ENCODE measurements at places on chromosomes 11 and 22.

- DNase-seq, result no peak
Observed at GRCh38 chr11:85699957-85700741, 14.2 kb upstream of the CCDC89 start.

- DNase-seq, result no peak
Observed at GRCh38 chr11:11965656-11966353, 42.6 kb downstream of the DKK3 start.

GRCh38 chr11:31883435-31883834 lies 72.3 kb upstream of the PAX6 start:
- DNase-seq, result no peak

GRCh38 chr11:118264569-118265465 lies 720 bp upstream of the MPZL2 start:
- no peak for DNase-seq

DNA sequence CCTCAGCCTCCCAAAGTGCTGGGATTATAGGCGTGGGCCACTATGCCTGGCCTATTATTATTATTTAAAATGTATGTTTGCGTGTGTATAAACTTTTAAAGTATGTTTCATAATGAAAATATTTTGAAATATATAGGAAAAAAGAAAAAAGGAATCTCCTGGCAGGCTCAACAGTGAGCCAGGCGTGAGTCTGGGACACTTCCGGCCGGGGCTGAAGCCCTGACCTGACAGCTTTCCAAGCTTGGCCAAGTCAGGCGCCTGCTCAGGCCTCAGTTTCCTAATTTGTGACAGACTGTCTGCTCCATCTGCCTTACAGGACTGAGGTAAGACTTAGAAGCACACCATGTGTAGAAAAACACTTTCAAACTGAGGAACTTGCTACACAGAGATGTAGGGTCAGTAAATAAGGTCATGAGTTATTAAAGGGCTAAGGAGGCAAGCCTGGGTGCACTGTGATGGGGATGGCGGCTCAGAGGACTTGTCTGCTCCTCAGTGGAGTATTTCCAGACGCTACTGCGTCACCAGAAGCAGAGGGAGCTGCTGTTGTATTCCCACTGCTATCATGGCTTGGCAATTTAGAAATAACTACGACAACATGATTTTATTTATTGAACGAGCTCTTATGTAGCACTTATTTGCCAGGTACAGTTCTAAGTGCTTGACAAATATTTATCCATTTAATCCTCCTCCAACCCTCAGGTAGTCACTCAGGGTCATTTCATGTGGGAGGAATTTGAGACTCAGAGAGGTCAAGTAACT lies 100.1 kb downstream of the PRR5L start:
- no peak for DNase-seq

GRCh38 chr22:44676441-44677352 lies 25.3 kb upstream of the PRR5 start:
- no peak for DNase-seq

DNA sequence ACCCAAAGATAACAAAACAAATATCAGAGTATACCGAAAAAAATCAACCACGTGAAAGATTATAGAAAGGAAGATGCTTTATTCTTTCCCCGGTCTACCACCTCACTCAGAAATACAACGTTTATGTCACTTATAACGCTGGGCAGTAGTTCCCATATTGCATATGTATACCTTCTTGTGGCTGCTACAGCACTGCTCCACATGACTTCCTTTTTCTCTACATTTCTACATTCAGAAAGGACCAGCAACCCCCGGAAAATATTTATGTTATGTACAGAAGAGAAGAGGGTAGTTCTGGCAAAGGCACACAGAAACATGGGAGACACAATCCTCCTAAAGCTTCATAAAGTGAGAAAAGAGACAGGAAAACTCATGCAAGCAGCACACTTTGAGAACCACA lies 56.8 kb downstream of the MTMR2 start:
- no peak for DNase-seq

- no peak for DNase-seq
Observed at GRCh38 chr22:36198536-36198935, 3.1 kb downstream of the APOL4 start.

- no peak for DNase-seq
Observed at GRCh38 chr22:49535527-49536125, 292.0 kb downstream of the BRD1 start.

DNA sequence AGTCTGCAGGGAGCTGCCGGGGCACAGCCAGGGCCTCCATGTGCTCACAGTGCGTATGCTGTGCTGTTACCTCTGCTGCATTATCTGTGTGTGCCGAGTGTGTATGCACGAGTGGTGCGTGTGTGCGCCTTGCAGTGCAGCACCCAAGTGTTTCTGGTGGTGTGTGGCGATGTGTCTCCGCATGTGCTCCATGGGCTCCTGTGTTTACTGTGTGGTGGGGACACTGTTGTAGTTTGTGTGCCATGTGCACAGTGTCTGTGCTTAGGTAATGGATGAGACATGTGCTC lies 31.4 kb downstream of the KCNC1 start:
- no peak for DNase-seq

All from GOT3 (cell line).